CD4-positive, alpha-beta T cell treated with Interleukin-21 for 1 hour (primary cell): ENCODE measurements at places on chromosomes 2 and 18.

GRCh38 chr2:9565436-9566153 is 10.0 kb upstream of the ADAM17 start:
- DNase-seq = no peak

DNA sequence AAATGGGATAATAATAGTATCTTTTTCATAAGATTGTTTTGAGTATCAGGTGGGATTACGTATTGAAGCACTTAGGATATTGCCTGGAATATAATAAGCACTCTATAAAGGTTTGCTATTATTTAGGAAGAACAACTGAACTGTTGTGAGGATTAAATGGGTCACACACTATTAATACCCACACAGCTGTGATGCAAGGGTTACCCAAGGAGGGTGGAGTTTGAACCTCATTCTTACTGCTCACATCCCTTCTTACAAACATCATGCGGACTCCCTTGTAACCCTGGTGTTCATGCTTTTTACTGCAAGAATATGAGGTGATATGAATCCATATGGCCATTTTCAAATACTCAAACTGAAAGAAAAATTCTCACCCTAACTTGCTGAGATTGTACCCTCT is 113.5 kb downstream of the KCTD1 start:
- no peak for DNase-seq

DNA sequence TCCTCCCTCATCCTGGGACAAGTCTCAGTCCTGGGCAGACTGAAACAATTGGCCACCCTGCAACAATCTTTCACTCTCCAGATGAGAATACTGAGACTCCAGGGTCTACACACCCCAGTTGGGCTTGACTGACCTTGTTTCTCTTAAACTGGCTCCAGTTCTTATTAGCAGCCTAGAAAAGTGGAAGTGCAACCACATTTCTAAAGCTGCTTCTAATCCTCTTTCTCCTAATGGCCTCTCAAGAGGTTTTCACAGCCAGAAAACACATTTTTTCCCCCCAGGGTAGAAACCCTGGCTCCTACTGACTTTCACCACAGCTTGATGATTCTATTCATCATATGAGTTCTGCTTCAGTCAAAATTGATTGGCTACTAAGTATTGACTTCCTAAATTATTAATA is 45.8 kb downstream of the SLC4A5 start:
- DNase-seq = no peak

DNA sequence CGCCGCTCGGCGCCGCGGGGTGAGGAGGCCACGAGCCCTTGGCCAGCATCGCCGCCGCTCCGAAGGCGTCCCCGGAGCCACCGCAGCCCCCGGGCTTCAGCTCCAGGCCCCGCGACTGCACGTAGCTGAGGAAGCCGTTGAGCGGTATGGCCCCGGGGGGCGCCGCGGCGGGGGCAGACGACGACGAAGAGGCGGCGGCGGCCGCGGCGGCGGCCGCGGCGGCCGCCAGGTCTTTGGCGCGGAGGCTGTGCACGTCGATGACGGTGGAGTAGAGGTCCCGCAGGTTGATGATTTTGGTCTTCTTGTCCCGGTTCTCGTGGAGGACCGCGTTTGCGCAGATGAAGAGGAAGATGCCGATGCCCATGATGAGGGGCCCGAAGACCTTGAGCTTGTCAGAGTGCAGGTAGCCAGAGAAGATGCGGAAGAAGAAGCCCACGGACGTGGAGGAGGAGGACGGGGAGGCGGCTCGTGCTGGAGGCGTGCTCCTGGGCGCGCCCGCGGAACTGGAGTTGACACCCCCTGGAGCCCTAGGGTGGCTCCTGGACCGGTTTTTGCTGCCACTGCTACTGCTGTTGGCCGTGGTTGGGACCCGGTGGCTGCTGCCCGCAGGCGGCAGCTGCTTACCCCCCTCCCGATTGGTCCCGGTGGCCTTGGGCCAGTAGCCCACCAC is 4.0 kb downstream of the TMEM200C start:
- no peak for DNase-seq

- DNase-seq = no peak
Measured at GRCh38 chr2:17827785-17828184, 11.5 kb downstream of the MSGN1 start.

DNA sequence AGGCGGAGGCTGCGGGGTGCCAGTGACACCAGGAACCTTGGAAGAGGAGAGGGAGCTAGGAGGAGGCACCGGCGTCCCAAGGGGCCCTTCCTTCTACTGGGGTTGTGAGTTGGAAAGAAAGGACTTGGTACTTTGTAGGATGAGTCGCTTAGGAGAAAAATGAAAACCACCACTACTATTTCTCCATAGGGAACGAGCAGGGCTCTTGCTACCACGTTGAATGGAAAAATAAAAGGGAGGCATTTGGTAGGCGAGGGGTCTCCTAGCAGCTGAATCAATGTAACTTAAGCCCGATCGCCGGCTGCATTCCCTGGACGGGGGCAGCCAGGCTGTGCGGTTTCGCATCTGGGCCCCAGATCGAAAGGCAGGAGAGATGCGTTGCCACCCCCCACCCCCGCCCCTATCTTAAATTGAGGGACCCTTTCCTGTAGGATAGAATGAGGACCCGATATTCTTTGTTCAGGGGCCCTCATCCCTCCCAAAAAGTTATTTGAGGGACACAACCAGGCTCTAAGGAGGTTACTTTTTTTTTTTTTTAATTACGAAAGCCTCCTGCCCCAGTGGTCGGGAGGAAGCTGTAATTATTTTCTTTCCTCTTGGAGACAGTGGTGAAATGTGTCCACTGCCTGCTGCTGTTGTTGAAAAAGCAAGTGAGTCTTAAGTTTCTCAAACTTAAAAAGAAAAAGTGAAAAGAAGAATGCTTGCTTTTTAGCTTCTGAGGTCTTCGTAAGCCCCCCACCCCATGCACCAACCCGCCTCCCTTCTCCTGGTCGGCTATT is 1.3 kb downstream of the IGFBP2 start:
- no peak for DNase-seq

GRCh38 chr2:171412571-171413175 is 21.1 kb downstream of the METTL8 start:
- no peak for DNase-seq

DNA sequence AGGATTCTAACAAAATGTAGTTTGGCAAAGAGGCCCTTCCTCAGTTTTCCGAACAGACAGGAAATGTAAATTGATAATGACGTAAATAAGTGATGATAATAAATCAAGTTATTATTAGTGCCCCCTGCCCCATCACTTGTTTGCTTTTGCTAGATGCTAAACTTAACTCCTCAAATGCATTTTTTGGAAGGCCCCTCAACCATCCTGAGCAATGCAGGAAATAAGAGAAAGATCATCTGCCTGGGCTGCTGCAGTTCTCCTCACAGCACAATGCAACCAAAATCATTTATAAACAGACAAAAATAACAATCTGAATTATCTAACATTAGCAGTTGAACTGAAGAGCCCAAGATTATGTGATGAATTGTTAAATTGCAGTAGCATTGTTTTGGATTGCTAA is 62.6 kb upstream of the PSMD14 start:
- DNase-seq = no peak

GRCh38 chr18:69774831-69775230 is 172.8 kb downstream of the CD226 start:
- no peak for DNase-seq

DNA sequence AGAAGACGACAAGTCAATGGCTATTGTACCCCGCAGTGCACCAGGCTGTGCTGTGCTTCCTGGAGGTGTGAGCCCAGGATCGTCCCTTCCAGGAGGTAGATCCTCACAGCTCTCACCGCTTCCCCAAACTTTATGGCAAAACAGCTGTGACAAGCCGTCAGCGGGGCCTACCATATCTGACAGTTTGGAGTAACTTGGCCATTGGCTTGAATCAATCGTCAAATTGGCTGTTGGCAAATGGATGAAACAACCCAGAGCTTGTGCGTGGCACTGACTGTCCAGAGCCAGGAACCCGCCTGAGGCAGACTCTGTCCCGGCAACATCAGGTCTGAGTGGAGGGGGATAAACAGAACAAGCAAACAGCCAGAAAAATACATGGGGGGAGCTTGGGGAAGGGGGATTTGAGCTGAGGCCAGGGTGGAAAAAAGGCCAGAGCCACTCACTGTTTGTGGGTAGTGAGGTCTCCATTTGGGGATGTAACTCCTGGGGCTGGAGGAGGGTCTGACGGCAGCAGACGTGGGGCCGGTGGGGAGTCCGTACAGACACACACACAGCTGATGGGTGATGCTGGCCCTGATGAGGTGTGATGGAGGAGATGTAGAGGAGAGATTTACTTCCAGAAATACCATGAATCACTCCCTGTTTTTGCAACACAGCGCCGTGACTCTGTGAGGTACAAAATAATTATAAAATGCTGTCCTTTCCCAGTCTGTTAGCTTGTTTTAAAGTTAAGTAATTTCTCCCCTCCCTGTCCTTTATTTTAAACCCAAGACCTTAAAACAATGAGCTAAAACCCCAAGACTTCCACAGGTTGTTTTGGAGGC is 174.8 kb downstream of the TWIST2 start:
- no peak for DNase-seq

DNA sequence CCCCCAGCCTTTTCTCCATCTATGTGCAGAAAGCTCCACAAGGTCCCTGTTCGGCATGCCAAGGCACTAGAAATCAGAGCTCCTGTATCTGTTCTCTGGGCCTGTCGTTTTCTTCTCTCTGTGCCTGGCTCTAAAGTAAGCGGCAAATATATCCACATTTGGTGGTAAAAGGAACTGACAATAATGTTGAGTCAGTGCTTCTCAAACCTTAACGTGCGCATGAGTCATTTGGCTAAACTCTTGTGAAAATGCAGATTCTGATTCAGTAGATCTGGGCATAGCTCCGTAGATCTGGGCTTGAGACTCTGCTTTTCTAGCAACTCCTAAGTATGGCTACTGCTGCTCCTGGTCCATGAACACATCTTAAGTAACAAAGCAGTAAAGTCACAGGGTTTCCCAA is 16.5 kb upstream of the ACSL3 start:
- DNase-seq = no peak

DNA sequence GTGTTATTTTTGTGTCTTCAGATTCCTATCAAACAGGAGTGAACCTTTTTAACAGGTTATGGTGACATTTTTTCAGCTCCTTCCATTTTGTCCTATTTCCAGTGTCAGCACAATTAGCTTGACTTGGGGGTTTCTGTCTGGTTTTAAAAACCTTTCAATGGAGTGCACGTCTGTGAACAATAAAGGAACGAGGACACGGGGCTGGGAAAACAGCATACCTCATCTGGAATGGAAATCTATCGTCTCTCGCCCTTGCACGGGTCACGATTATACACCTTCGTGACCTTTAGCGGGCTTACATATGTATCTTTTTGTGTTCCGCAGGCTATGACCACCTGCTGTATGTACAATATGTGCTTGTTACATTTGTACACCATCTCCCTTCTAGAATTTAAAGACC is 2.3 kb upstream of the ZNF532 start:
- no peak for DNase-seq
